Stimulated activated CD4-positive, alpha-beta T cell treated with anti-CD3 and anti-CD28 coated beads, TNF-alpha, amount 100 ng/mL, for 24 hours (primary cell): ENCODE measurements at places on chromosomes 3 and 15.

DNA sequence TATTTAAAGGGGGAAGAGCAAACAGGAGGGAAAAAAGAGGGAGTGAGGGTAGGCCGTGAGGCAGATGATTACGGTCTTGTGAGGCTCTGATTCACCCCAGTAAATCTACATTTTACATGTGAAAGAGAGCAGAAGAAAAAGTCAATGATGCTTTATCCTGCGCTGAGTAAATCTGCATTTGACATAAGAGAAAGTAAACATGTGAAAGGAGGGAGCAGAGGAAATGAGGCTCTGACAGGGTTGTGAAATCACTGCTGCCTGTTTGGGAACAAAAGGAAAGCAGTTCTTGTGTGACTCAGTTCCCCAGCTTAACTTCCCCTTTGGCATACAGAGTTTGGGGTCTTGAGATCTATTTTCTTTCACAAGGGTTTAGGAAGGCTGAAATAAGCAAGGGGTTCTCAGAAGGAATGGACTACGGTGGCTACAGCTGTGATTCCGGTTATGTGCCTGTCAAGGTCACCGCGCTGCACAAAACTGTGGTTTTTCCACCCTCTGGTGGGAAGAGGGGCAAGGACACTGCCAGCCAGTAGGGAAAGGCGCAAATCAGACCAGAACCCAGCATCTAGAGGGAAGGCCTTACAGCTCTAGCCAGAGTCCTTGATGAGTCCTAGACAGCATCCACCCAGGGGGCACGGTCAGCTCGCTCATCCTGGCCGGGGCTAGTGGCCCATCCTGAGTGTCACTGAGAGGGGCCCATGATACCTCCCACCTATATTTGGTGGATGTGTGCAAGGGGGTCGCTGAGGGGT lies 18.9 kb upstream of the HCN4 start:
- DNase-seq, result no peak

DNA sequence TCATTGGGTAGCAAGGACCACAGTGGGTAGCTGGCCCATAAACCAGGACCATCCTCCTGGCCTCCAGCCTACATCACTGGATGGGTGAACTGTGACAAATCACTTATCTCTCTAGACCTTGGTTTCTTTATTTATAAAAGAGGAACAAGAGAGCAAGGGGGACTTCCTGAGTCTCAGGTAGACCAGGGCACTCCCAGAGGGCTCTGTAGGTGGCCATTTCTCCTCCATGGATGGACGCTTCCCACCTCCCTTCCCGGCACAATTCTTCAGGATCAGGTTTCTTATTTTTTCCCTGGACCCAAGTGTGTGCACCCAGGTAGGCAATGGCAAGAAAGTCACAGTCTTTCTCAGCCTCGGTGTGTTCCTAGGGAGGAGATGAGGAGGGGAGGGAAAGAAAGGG lies 41.4 kb upstream of the SPATA12 start:
- no peak for DNase-seq

- DNase-seq, result no peak
These were observed 388.6 kb downstream of the GABRG3 start for GRCh38 chr15:27359586-27359985.

DNA sequence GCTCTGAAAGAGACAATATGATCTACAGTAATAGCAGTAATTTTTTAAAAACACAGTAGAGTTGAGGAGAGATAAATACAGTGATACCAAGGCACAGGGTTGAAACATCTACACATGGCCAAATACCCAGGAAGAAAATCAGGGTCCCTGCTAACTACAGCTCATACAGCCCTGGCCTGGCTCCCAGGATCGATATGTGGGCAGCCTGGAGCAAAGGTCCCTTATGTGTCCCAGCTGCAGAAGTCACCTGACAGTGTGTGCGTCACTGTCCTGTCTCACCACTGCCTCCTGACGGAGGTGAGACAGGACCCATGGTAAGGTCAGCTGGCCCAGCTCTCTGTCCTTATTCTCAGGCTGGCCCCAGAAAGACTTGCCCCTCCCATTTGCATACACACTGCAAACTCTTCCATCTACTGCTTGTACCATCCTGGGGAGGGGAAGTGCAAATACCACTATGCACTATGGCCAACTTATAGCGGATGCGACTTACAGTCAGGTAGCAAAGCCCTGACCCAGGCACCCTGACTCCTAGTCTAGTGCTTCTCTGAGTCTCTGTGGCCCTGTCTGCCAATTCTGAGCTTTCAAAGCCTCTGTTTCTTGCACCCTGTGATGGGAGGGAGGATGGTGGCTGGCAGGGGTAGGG lies 22.0 kb upstream of the BCL2L10 start:
- DNase-seq, result no peak

DNA sequence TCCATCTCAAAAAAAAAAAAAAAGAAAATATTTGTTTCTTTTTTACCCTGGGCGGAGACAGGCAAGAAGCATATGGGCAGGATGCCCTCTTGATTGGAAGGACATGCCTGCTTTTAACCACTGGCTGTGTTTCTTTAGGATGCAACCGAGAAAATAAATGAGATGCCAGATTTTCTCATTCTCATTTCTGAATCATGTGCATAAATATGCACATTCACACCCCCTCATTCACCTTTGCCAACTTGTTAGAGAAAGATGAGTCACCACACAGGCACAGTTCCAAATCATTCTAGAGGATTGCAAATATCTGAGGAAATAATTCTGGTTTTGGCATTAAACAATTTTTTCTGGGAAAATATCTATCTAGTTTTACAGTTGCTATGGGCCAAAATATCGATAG lies 3.3 kb downstream of the LIPH start:
- no peak for DNase-seq

GRCh38 chr3:186105543-186105942 lies 3.3 kb downstream of the ETV5 start:
- no peak for DNase-seq
